Stimulated activated CD8-positive, alpha-beta memory T cell treated with anti-CD3 and anti-CD28 coated beads, Interleukin-4, amount 100 ng/mL, for 1 hour (primary cell): ENCODE measurements at places on chromosomes 5 and 9.

GRCh38 chr5:25579111-25579510, 934.3 kb upstream of the CDH10 start:
- DNase-seq: no peak

GRCh38 chr9:96080364-96080763, 204.9 kb downstream of the ERCC6L2 start:
- DNase-seq: no peak

GRCh38 chr5:15377573-15378340, 122.2 kb upstream of the FBXL7 start:
- no peak for DNase-seq

GRCh38 chr9:20507431-20507830, 114.9 kb downstream of the MLLT3 start:
- DNase-seq: no peak

- no peak for DNase-seq
Measured at GRCh38 chr9:106758911-106759310, 104.1 kb upstream of the ZNF462 start.

- DNase-seq: peak; percentile 24
Measured at GRCh38 chr9:7976167-7976755, 176.7 kb upstream of the DMAC1 start.

DNA sequence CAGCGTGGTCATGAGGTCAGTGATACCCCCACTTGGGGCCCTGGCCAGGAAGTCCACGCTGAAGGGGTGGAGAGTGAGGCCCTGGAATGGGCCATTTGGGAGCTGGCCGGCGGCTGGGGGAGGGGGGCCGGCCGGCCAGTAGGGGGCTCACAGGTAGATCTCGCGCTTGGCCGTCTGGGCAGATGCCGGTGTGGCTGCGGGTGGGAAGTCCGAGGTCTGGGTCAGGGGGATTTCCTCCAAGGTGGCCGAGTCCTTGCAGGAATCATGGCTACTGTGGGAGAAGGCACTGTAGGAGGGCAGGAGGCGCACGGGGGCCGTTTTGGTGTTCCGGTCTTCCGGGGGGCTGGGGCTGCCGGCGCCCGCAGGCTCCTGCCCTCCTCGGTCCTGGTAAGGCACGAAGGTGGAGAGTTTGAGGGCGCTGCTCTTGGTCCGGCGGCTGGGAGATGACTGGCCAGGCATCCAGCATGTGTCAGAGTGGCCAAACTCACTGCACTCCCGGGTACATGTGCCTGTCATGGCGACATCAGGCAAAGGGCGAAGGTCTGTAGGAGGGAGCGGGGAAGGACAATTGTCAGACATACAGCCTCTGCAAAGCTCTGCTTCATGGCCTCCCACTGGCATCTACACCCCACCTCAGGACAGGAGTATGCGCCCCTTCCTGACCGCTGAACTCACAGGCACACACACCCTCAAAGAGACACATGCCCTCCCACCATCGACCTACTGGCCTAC, 24.1 kb downstream of the PCDH1 start:
- DNase-seq: no peak

DNA sequence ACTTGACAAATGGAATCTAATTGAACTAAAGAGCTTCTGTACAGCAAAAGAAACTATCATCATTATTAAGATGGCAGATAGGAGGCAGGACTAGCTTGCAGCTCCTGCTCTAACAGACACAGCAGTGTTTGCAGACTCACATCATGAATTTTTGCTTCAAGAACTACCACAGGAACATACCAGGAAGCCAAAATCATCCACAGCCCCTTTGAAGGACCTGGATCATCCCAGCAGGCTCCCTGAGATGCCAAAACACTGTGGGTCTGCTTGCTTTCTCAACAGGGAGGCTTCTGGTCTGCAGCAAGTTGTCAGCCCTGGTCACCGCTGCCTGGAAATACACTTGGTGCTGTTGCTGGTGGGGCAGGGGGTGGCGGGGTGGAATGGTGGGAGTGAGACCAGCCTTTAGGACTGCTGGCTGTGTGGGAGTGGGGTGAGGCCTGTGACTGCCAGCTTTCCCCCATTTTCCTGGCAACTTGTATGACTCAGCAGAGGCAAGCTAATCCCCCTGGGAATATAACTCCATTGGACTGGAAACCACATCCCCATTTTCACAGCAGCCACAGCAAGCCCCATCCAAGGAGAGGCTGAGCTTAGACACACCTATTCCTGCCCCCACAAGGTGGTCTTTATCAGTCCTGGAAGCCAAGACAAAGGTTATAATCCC, 533.8 kb upstream of the CYLC2 start:
- DNase-seq: no peak

- no peak for DNase-seq
Measured at GRCh38 chr9:77851882-77852595, 179.6 kb downstream of the GNAQ start.

DNA sequence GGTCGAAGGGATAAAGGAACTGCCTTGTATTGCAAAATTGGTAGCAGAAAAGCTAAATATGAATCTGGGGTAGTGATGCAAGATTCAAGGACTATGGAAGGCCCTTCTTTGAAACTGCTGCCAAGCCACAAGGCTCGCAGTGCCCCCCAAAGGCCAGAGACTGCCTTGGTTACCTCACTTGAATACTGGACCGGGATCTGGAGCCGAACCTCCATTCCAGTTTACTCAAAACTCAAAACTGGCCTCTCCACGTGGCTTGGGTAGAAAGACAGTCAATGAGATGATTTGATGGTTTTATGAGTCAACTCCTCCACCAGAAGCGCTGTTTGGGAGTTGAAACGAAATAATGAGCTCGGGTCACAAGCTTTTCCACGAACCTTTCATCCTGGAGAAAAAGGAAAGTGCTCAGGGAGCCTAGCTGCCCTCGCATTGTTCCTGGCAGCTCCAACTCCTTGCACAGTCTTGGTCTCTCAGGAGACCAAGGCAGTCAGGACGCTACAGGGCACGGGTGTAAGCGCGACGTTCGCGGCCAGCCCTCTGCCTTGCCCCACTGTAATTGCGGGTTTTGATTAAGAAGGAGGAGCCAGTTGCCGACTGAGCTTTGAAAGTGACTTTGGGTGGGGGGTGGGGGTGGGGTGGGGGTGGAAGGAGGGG, 2.8 kb downstream of the ST8SIA4 start:
- peak; percentile 36 for DNase-seq

DNA sequence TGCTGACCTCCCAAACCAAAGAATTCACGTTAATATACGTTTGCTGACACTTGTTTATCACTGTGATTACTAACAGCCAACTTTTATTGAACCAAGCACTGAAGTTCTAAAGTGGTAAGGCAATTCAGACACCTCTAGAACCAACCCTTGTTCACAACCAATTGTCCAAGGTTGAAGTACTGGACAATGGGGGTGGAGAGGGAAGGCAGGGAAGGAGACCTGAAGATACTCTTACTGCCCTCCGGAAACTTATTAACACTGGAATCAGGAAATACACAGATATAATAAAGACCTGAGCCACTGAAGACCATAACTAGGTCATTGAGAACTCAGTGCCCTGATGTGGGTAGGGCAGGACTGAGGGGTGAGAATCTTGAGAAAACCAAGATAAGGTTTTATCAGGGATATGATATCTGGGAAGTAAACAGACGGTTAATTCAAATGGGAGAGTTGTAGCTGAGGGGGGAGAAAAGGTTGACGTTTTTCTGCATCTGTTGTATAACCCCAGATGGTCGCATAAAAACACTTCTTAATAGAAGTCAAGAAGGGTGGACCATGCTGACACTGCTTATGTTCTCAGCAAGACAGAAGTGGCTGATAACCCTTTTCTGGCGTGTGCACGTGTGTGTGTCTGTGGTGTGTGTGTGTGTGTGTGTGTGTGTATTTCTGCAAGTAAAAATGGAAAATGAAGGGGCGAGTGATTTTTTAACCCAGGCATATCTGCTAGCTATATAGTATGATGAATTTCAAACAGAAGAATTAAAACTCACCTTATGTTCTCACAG, 125.9 kb downstream of the LHFPL2 start:
- no peak for DNase-seq

DNA sequence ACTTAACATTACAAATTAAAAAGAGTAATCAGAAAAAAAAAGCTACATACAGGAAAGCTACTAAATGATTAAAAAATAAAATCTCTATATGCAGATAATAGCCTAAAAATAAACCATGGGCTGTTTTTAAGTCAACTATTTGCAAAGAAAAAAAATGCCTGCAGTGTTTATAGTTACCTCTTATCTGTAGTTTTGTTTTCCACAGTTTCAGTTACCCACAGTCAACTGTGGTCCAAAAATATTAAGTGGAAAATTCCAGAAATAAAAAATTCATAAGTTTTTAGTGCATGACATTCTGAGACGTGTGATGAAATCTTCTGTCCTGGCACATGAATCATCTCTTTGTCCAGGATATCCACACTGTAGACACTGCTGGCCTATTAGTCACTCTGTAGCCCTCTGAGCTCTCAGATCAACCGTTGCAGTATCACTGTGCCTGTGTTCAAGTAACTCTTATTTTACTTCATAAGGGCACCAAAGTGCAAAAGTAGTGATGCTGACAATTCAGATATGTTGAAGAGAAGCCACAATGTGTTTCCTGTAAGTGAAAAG, 59.2 kb downstream of the PRELID2 start:
- DNase-seq: no peak

GRCh38 chr9:96299823-96300222, 2.2 kb downstream of the HSD17B3 start:
- DNase-seq: no peak

DNA sequence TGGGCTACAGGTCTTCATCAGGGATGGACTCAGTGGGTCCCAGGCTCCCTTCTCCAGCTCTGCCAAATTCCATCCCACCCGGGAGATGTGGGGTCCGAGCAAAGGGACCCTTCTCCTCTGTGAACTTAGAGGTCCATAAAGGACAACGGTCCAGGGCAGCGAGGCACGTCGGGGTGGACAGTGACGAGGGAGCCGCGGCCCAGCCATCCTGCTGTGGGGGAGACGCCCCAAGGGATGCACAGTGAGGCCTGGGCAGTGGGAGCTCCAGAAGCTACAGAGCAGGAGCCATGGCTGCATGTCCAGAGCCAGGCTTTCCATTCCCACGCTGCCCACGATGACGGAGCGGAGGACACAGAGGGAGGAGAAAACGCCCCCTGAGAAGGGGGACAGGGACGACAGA, 107.5 kb upstream of the PPP1R26 start:
- no peak for DNase-seq

DNA sequence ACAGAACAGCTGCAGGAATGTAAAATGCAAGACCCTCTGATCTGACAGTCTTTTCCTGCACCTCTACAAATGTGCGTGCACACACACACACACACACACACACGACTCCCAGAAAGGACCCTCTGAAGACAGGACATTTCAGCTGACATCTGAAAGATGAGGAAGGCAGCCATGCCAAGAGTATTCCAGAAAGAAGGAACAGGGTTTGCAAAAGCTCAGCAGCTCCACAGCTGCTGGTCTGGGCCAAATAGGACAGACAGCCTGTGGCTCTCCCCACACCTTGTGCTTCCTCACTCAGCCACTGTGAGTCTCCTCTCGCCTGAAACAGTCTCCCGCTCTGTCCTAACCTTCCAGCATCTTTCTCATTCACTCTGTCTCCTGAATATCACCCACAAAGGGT, 189.0 kb downstream of the PALM2AKAP2 start:
- no peak for DNase-seq

DNA sequence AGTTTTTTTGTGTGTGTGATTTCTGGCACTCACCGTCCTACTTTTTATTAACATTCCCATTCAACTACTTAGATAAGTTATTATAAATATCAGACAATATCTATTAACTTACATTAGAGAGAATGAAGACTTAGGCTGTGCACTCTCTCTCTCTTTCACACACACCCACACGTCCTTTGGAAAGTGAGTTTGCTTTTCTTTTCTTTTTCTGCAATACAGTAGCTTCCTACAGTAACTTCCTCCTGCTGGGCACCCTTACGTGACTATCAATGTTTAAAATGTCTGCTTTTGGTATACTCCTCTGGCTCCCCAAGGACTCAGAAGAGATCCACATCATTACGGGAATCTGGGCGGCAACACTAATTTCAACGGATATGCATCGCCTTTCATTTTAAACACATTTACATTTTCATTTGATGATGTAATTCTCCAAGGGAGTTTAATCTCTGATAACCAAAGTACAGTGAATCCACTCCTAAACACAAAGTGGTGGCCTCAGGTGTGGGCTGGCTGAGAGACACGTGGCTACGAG, 179.5 kb downstream of the MAPKAP1 start:
- no peak for DNase-seq

DNA sequence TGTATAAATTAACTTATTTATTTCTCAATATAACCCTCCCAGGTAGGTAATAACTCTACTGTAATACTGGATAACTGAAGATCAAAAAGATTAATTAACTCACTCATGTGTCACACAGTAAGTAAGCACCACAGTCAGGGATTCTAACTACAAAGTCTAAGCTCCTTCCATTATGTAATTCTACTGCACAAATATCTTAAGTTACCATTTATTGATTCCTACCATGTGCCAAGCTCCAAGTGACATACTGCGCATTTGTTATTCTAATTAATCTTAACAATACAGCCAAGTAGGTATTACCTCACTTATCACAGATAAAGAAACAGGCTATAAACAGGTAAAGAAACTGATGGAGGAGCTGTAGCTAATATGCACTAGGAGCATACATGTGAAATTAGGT, 58.3 kb downstream of the RANBP6 start:
- no peak for DNase-seq

DNA sequence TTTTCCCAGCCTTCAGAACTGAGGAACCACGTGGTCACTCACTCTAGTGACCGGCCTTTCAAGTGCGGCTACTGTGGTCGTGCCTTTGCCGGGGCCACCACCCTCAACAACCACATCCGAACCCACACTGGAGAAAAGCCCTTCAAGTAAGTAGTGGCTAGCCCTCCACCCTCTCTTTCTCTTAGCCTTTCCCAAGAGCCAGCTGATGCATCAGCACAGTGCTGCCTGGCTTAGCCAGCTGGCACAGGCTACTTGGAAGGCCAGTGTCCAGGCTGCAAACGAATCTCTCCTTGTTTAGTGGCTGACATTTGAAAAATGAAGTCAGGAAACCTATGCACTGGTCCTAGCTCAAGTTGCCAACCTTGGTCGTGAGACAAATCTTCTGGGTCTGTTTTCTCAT, 91.1 kb downstream of the PRDM6 start:
- no peak for DNase-seq

DNA sequence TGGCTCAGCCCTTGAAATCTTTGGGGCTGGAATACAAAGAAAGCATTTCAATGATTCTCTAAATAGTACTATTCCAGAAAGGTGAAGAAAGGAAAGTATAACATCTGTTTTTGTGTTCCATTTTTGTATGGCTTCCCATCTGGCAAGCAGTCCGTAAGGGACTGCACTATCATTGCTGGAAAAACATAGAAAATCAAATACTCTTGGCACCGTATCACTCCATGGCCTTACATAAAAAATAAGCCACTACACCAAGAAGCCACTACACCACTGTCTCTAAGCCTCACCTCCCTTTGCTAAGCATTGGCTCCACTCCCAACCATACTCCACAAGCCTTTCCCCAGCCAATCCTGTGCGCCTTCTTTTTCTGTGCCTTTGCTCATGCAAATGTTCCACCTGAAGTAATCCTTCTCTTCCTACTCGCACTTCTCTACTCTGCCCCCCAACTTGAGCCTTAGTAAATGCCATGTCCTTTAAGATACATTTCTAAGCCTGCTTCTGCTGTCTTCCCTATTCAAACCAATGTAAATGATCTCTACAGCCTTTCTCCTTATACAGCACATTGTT, 454.6 kb upstream of the TUSC1 start:
- no peak for DNase-seq
